Jurkat, Clone E6-1 (cell line): ENCODE measurements at places on chromosomes 13 and 19.

GRCh38 chr13:80083081-80083852, 257.7 kb downstream of the SPRY2 start:
- DNase-seq: no peak

DNA sequence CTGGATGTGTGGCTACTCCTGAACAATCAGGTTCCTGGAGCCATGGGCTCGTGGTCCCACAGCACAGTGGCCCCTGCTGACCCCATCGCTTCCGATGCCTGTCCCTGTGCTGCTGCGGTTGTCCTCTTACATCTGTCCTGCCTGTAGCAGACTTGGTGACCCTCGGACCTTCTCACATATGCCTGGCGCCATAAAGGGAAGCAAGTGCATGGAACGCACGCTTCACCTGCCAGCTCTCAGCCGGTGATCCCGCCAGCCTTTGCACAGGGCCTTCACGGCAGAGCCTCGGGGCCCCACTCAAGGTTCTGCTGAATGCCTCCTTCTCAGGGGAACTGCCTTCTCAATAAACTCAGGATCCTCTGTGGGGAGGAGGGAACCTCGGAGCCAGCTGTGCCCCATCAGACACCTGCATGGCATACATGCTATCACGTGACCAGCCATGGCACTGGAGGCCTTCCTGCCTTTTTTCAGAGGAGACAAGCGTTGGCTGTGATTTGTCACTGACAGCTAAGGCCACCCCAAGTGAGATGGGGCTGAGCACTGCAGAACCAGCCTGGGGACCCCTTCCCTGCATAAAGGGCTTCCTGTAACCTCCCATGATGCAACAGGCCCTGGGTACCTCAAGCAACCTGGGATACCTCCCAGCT, 24.3 kb downstream of the PEPD start:
- no peak for DNase-seq

- no peak for DNase-seq
These were observed 1.6 kb downstream of the SIX5 start for GRCh38 chr19:45767410-45767880.

GRCh38 chr19:17948931-17949930, 16.4 kb downstream of the CCDC124 start:
- DNase-seq: no peak

- DNase-seq: peak; percentile 61
These were observed at the start of gene POU2F2 for GRCh38 chr19:42132030-42132628. TSS of gene POU2F2 (minus strand) at chr19:42132446. CDS start at chr19:42132411, 35 bp downstream.

- peak; percentile 96 for DNase-seq
These were observed 15.1 kb downstream of the PRAM1 start for GRCh38 chr19:8487137-8487851.

- no peak for DNase-seq
These were observed 165.5 kb downstream of the LACC1 start for GRCh38 chr13:44045180-44045562.

DNA sequence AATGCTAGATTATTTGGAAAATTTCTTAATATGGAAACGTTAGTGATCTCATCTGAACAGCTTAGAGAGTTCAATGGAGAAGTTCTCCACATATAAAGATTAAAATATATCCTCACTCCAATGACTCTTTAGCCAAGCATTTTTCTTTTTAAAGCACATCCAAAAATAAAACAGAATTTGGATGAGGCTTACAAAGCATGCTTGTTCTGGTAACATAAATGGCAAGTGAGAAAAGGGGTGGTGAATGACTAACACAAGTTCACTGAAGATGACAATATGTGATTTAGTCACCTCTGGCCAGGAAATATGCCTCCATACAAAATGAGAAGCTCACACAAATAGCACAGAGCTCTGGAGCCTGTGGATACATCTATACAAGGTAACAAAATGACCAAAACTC, 253.0 kb downstream of the PCDH20 start:
- DNase-seq: no peak

DNA sequence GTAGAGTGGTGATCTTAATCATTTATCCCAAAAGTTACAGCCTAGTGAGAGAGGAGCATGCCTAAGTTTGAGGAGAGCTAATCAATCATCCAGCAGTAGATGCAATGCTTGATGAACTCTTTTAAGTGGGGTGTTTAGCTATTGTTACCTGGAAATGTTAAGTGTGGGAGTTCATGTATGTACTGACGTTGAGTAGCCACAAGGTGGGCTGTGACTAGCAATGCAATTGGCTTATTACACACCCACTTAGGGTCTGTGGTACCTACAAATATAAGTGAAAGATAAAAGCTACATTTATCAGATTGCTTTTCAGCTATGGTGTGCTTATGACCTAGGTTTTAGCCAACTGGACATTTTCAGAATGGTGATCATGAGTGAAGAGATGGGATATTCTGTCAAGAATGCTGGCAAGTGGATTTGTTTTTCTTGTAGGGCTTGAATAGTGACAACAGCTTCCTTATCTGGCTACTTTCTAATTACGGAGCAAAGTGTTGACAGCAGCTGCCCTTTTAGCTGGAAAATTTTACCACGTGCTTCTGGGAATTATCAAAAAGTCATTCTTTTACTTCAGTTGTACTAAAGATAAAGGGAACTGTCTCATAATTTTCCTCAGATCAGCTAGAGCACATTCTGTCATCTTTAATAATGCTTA, 170.6 kb downstream of the POSTN start:
- peak; percentile 4 for DNase-seq

GRCh38 chr13:79675931-79676660, 195.1 kb downstream of the NDFIP2 start:
- DNase-seq: no peak

- no peak for DNase-seq
These were observed at the start of gene KANK2 for GRCh38 chr19:11197291-11198174. TSS of gene KANK2 (minus strand) at chr19:11197545. CDS start at chr19:11194511, 3,034 bp downstream.

GRCh38 chr19:29630655-29631054, 24.6 kb downstream of the POP4 start:
- no peak for DNase-seq

- DNase-seq: no peak
These were observed 4.0 kb downstream of the P2RY11 start for GRCh38 chr19:10115392-10116084.
